ENCODE measurements at places on chromosomes 4 and X.

- no peak for DNase-seq
Measured at GRCh38 chr4:64814616-64815015, 405.4 kb upstream of the TECRL start.

- no peak for DNase-seq
Measured at GRCh38 chr4:80276931-80277330, 10.5 kb downstream of the FGF5 start.

- no peak for DNase-seq
Measured at GRCh38 chr4:177487977-177488376, 45.7 kb upstream of the AGA start.

- DNase-seq, result no peak
Measured at GRCh38 chr4:140943486-140944198, 187.5 kb upstream of the TBC1D9 start.

- no peak for DNase-seq
Measured at GRCh38 chrX:24231131-24231540, 81.6 kb downstream of the ZFX start.

DNA sequence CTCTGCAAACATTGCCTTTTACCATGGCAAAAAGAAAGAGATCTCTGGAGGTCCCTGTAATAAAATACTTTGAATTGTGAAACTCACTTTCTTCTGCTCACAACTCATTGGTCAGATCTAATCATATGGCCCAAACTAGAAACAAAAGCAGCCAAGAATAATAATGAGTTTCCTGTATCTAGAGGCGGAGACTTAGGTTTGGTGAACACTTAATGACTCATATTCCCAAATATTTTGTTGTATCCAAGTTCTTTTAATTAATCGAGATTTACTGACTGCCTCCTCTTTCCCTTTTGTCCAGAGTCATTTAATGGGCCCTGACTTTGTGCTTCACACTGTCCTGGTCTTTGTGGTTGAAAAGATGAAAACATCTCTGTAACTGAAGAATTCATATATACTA, 190.6 kb downstream of the CCSER1 start:
- DNase-seq, result no peak

Data from stimulated activated naive CD8-positive, alpha-beta T cell treated with anti-CD3 and anti-CD28 coated beads, Interleukin-15, Interleukin-2, amounts not matched to agents 100 U/mL and 50 U/mL, for 24 hours (primary cell).